ENCODE measurements at places on chromosomes 13 and 19.

DNA sequence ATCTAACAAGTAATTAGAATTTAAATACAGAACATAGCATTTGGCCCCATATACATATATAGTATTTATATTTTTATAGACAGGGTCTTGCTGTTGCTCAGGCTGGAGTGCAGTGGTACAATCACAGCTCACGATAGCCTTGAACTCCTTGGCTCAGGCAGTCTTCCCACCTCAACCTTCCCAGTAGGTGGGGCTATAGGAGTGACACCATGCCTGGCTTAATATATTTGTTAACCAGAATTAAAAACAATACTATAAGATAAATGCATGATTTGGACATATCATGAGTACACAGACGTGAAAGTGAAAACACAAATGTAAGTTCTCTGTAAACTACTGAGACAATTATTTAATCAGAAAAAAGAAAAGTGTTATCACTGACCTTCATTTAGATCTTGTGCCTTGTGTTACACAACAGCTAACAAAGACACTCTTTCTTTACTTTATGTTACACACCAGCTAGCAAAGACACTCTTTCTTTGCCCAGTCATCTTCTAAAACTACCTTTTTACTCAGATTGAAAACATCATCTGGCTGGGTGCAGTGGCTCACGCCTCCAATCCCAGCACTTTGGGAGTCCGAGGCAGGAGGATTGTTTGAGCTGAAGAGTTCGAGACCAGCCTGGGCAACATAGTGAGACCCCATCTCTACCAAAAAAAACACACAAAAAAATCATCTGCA lies 22.6 kb downstream of the CARS2 start:
- no peak for DNase-seq

DNA sequence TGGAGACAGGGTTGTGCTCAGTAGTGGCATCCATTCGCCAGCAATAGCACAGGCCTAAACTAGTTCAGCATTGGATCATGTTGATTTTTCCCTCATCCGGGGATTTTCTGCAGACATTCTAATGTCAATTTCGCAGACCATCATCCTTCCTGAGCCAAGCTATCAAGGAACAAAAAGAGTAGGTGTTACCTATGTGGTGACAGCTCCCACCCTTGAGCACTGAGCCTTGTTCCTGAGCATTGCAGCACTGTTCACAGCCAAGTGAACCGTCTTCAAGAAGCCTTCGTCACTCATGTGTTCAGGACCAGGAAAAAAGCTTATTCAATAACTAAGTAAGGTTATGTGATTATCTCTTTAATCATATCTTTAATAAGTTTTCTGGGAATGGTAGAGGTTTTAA lies 576.2 kb downstream of the UQCRFS1 start:
- DNase-seq, result no peak

GRCh38 chr13:48188601-48189000 lies 44.4 kb upstream of the ITM2B start:
- no peak for DNase-seq

- no peak for DNase-seq
Observed at GRCh38 chr13:43567608-43568007, 219.2 kb downstream of the ENOX1 start.

DNA sequence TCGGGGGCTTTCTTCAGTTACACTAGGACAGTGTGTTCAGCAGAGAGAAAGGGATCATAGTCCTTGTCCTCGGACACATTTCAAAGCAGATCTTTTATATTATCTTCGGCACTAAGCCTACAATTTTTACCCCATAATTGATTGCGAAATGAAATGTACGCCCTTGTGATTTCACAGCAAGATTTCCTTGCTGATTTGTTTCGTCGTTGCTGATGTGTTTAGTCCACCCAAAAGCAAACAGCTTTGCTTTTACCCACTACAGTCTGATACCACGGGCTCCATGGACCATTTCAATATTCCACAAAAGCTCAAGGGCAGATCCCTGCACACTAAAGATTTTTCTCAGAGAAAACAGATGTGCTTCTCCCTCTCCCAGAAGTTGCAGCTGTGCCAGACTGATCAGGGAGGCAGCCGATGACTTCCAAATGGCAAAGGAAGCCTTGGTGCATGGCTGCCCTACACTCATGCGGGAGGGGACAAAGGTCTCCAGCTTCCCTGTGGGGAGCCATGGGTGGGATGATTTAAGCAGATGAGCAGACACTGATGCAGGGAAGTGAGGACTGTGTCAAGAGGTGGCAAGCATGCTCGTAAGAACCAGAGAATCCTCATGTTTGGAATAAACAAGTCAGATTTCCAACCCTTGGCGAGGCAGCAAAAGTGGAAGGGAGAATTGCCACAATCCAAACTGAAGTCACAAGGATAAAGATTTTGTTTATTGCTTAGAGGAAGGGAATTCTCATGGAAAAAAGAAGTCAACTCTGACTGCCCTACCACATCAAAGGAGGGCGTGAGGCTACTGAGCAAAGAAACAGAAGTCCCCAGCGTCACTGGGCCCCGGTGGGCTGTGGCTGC lies 81.1 kb downstream of the STK24 start:
- no peak for DNase-seq

- DNase-seq, result no peak
Observed at GRCh38 chr13:110676595-110677587, 29.0 kb downstream of the CARS2 start.

GRCh38 chr19:41248895-41249294 lies 15.3 kb upstream of the HNRNPUL1 start:
- no peak for DNase-seq

GRCh38 chr13:71626421-71627117 lies 240.4 kb downstream of the DACH1 start:
- no peak for DNase-seq

DNA sequence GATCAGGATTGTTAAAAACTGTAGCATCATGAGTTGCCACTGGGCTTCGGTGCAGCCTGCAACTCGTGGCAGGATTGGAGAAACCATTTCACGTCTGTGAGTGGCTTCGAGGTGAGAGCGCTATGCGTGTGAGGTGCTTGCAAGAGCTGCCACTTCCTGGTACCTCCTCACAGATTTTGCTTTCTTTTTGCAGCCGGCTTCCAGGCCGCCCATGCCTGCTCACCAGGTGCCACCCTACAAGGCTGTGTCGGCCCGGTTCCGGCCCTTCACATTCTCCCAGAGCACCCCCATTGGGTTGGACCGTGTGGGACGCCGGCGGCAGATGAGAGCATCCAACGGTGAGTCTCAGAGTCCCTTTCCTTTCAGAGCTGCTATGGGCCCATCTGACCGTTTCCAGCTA lies 57.9 kb upstream of the C1QTNF9 start:
- DNase-seq, result peak; percentile 82

- DNase-seq, result no peak
Observed at GRCh38 chr19:29086646-29087045, 126.3 kb downstream of the UQCRFS1 start.

DNA sequence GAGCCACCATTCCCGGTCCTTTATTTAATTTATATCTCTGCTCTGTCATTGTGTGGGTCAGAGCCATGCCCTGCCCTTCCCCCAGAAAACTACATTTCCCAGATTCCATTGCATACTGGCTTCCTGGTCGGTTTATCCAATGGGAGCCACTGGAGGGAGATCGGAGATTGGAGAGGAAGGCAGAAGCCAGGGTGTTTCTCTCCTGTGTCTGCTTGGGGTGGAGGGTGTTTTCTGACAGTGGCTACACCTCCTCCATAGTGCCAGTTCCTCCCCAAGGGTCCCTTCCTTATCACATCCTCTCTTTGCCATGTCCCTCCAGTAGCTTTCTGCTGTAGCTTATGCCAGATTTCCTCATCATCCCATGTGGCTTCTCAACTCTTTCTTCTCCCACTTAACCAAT lies 19.0 kb downstream of the OLFM2 start:
- DNase-seq, result no peak

- DNase-seq, result peak; percentile 72
Observed at GRCh38 chr19:49590971-49591730, at the start of gene PRR12. PRR12 (plus strand) TSS chr19:49591182; CDS start chr19:49591655, 473 bp downstream.

DNA sequence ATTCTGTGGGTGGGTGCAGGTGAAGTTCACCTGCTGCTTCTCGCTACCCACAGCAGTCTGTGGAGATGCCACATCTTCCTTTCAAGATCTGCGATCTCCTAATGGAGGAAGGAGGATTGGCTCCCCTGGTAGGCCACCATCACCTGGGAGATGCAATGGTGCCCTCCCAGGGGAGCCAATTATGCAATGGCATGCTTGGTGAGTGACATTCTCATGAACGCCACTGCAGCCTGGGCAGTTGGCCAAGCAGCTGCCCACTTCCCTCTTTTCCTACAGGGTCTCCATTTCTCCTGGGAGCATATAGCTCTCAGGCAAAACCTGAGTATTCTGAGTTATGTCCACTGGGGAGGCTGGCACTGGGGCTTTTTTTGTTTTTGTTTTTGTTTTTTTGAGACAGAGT lies 83.5 kb upstream of the KCTD15 start:
- DNase-seq, result no peak

DNA sequence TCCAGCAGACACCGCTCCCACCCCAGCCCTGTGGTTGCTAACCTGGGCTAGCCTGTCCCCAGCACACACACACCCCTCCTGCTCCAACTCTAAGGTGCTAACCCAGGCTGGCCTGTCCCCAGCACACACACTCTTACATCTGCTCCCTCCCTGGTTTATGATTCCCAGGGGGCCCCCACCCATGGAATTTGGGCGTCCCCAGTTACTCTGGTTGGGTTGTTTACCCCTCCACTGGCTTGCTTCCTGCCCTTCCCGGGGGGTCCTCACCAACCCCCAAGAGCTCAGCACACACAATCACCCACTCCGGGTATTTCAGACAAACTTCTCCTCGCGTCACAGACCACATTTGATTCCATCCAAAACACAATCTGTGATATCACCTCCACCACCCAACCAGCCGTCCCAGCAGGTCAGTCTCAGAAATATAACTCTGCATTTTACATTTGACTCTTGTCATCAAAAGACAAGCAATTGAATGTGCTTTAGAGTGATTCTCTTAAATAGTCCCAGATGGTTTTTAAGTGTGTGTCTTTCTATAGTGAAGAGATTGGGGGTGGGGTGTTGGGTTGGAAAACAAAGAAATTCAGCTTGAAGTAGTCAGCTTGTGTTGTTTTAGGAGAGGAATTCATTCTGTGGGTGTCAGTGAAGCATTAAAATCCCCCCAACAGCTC lies 20.1 kb downstream of the COL4A2 start:
- DNase-seq, result no peak

GRCh38 chr13:65966991-65967451 lies 1263.1 kb downstream of the PCDH9 start:
- no peak for DNase-seq

- no peak for DNase-seq
Observed at GRCh38 chr19:47331490-47331889, 485 bp upstream of the C5AR2 start.

GRCh38 chr19:52936151-52936953 lies 13.1 kb upstream of the ZNF888 start:
- DNase-seq, result no peak

- no peak for DNase-seq
Observed at GRCh38 chr19:55153652-55154264, 3.8 kb downstream of the TNNI3 start.

- peak; percentile 87 for DNase-seq
Observed at GRCh38 chr19:10602330-10603083, 15.4 kb upstream of the AP1M2 start.

GRCh38 chr13:101612735-101613134 lies 160.3 kb downstream of the ITGBL1 start:
- no peak for DNase-seq

DNA sequence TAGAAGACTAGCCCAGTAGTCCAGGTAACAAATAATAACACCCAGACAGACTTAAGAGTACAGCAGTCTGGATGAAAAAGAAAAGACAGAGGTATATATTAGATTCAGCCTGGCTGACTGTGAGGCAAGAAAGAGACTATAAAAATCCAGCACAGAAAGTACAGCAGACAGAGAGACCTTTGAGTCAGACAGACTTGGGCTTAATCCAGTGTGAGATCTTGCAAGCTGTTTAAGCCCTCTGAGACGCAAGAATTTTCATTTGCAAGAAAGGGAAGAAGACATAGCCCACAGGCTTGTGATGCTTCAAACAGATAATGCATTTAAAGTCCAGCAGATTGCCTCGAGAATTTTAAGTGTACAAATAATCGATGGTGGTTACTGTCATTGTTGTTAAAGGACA lies 471.4 kb downstream of the LIG4 start:
- DNase-seq, result no peak

GRCh38 chr19:55973982-55974381 lies 12.6 kb upstream of the NLRP5 start:
- DNase-seq, result no peak

DNA sequence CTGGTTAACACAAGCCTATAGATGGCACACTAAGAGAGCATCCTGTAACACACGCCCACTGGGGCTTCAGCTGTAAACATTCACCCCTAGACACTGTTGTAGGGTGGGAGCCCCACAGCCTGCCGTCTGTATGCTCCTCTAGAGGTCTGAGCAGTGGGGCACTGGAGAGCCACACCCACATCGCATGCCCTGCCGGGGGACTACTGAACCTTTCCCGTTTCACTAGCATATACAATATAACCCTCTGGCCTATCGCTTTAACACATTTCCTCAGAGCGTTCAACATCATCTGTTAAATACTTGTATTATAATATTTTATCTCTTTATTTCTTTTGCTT lies 73.4 kb downstream of the PCDH9 start:
- DNase-seq, result no peak

- DNase-seq, result peak; percentile 56
Observed at GRCh38 chr19:57099199-57099661, 20.6 kb upstream of the USP29 start.

- DNase-seq, result no peak
Observed at GRCh38 chr13:43272851-43273250, 249.5 kb downstream of the DNAJC15 start.

DNA sequence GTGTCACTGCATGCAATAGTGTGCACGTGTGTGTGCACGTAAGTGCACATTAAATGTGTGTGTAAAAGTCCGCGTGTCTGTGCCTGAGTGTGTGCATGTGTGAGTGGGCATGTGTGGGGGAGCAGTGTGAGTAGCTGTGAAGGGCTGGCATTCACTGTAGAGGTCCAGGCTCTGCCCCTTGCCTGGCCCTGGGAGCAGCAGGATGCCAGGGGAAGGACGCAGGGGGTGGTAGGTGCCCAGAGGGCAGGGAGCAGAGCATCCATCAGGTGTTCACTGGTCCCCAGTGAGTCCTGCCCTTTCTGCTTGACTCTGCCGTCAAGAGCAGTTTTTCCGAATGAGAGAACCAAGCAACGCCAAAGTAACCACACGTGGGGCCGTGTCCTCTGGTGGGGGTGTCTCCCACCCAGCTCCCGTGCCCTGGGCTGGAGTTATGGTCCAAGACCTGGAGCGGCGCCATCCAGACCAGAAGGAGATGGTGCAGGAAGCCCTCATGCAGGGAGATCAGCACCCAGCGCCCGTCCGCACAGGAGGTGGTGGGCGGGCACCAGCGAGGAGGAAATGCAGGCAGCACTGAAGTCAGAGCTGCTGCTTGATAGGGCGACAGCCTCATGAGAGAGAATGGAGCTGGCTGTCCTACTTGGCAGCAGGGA lies 68.5 kb downstream of the TEX29 start:
- peak; percentile 49 for DNase-seq

DNA sequence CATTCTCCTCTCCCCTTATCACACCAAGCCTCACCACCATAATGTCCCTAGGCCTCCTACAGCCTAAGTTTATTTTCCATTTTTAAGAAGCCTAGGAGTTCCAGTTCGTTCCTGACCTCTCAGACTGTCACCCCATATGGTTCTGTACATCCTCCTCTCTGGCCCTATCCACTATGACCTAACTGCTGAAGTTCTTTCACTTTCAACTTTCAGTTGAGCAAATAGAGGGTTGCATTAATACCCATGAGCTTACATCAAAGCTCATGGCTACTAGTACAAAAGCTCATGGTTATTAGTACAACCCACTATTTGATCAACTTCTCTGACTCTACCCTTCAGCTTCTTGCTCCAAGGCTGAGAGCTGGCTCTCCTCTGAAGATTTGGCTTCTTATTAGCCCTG lies 72.9 kb downstream of the FGF14 start:
- no peak for DNase-seq

GRCh38 chr13:87356314-87356713 lies 314.9 kb upstream of the SLITRK5 start:
- DNase-seq, result no peak

Measured in activated naive CD4-positive, alpha-beta T cell treated with anti-CD3 and anti-CD28 coated beads, Interleukin-2, amount 50 U/mL, for 16 hours (primary cell).